Activated CD8-positive, alpha-beta memory T cell treated with anti-CD3 and anti-CD28 coated beads for 1 hour (primary cell): ENCODE measurements at places on chromosomes 2 and 18.

- DNase-seq: no peak
Measured at GRCh38 chr2:161237392-161238264, 70.6 kb upstream of the PSMD14 start.

DNA sequence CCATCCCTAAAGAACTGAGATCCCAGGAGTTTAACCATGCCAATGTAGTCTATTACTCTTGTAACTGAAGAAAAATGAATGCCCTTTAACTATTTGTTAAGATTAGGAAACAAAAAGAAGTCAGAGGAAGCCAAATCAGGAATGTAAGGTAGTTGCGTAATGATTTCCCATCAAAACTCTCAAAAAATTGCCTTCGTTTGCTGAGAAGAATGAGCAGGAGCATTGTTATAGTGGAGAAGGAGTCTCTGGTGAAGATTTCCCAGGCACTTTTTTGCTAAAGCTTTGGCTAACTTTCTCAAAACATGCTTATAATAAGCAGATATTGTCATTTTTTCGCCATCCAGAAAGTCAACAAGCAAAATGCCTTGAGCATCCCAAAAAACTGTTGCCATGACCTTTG, 224.0 kb upstream of the SIX2 start:
- DNase-seq: no peak

- no peak for DNase-seq
Measured at GRCh38 chr18:35732636-35733035, 151.1 kb downstream of the GALNT1 start.

- no peak for DNase-seq
Measured at GRCh38 chr2:72893594-72894319, 6.5 kb downstream of the SPR start.

GRCh38 chr2:172311921-172312345, 115.5 kb upstream of the ITGA6 start:
- DNase-seq: no peak

- DNase-seq: no peak
Measured at GRCh38 chr2:172113617-172114016, 10.9 kb upstream of the DLX2 start.

DNA sequence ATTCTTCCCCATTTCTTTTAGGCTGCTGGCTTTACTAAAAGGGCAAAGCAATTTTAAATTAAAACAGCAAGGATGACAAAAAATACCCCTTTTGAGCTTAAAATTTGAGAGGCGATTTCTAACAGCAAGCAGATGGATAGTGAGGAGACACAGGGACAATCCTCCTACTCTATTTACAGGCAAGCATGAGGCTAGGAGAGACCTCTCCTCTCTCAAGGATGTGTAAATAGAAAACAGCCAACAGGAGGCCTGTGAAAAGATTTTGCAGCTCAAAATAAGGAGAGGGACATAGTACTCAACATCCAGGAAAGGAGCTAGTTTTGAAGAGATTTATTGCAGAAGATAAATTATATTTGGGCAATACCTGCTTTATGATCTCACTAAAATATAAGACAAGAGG, 53.8 kb downstream of the LINC00305 start:
- no peak for DNase-seq

DNA sequence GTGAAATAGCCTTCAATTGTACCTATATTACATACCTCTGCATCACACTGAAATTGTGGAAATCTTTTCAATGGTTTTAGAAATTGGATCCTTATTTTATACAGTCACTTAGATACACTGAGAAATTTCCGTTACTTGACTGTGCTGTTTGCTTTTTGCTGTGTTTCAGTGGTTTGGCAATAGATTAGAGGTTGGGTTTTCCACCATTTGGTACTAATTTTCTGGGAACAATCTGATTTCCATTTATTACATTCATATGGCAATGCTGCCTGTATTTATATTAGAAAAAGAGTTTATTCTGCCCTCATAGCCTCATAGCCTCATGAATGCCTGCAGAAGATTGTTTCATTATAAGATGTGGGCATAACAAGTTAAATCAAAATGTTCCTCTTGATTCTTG, 285.0 kb downstream of the GULP1 start:
- DNase-seq: no peak

GRCh38 chr18:54228364-54228763, 3.9 kb upstream of the MBD2 start:
- DNase-seq: no peak

DNA sequence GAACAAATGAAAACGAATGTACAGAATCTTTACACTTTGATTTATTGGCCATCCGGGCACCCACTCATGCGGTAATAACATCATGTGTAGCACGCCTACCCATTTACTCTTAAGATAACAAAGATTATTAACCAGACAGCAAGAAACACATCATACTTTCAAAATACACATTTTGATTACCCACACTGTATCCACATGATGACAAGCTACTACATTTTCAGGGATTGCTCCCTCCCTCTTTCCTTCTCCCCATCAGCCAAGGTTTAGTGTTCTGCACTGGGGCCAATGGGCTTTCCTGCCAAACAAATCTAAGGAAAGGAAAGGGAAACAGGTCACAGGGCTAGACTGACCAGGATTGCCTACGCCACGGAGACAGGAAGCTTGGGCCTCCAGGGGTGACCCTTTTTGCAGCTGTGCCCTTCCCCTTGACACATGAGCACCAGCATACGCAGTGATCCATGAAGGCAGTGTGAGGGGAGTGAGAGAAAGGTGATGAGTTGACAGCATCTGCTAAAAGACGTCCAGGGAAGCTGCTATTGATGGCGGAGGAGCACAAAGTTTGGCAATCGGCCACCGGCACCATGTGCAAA, 76.5 kb downstream of the ZNF521 start:
- no peak for DNase-seq

DNA sequence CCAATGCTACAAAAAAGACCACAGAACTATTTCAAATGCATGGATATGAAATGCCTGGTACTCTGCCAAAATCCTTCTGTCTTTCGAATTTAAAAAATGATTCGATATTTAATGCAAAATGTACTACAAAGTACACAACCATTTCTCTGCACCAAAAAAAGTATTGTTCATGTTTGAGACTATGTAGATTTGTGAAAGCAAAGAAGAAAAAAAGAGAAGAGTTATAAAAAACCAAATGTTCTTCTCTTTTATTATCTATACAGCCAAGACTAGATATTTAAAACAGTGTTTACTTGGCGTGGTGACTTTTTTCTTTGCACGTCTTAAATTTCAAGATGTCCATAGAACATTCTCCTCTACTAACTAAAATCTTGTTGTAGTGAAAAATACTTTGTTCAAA, 89.2 kb downstream of the DTNA start:
- DNase-seq: no peak

DNA sequence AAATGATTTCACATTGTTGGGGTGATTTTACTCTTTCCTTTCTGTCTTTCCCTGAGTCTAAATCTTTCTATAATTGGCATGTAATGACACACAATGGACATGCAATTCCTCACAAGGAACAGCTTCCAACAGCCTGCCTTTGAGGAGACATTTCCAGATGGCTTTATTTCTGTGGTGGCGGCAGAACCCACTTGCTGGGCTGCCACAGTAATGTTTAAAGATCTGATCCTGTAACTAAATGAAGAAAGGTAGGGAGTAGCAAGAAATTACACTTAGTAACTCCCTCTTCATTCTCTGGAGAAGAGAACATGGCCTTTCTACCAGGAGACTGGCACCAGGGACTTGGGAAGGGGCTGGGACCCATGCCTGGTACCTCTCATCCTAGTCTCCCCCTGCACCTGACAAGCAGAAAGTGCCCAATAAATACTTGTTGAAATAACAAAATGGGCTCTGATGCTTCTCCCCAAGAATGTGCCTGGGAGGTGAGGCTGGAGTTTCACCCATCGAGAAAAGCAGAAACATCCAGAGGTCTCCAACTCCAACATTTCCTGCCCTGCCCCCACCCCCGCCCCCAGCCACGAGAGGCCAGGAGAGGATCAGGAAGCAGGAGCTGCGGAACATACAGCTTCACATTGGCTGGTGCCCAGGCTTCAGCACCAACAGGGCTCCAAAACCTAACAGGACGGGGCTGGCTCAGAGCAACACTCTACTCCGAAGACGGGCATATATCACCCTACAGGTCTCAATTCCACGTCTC, 92.1 kb downstream of the PXDN start:
- no peak for DNase-seq

DNA sequence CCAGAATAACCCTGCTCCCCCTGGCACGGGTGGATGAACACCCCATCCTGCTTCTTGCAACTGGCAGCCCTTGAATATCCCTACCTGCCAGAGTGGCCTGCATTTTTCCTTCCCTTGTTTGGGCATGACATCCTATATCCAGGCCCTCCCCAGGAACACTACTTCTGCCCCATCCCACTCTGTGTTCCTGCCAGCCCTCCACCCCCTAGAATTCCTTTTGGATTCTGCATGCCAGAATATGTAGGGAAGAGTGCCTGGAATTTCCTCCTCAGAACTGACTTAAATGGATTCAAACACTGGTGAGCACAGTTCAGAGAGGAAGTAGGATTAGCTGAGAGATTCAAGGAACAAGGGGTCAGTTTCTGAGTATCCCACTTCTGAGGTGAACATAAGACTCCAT, 123.5 kb upstream of the PELI1 start:
- no peak for DNase-seq

DNA sequence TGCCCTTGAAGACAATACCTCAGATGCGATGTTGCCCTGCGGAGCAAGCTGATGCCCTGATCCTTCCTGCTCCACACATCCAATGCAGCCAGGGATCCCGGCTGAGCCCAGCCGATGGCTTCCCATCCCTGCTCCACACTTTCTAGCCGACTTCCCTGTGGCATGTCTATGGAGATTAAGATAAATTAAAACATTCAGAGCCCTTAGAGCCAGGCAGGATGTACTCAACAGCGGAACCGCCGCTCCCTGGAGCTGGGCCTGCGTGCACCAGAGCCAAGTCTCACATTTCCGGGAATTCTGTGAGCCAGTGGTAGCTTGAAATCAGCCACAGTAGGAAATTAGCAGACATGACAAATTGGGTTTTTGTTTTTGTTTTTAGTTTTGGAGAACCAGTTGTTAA, 620.6 kb downstream of the GALR1 start:
- no peak for DNase-seq

DNA sequence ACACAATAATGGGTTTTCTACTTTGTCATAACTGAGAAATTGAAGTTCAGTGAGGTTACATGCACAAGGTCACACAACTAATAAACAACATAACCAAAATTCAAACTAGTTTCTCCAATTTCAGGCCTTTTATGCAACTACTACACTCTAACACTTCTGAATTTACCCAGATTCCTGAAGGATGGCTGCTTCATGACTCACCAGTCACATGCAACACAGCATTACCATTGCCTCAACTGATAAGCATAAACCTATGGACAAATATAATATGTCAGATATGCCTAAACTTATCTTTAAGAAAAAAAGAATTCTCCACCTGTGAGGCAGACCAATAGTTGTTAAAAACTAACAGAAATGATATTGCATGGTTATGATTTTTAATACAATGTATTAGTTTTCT, 586.5 kb upstream of the SLC8A1 start:
- DNase-seq: no peak

GRCh38 chr2:24877067-24877466, 43.0 kb downstream of the ADCY3 start:
- DNase-seq: no peak

DNA sequence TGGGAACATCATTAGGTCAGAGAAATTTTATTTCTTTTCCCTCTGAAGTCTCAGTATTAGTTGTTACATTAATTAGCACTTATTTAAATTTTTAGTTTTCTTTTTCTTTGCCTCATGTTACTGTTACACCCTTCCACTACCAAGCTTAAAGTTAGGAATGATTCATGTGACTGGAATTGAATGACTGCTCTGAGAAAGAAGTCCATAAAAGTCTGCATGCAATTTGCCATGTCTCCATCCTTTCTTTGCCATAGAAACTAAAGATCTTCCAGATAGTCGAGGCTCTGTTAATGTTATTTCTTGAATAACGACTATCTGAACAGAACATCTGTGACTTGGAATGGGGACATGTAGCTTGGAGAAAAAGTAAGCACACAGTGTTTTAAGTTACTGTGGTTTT, 1269.8 kb upstream of the PIK3C3 start:
- no peak for DNase-seq

DNA sequence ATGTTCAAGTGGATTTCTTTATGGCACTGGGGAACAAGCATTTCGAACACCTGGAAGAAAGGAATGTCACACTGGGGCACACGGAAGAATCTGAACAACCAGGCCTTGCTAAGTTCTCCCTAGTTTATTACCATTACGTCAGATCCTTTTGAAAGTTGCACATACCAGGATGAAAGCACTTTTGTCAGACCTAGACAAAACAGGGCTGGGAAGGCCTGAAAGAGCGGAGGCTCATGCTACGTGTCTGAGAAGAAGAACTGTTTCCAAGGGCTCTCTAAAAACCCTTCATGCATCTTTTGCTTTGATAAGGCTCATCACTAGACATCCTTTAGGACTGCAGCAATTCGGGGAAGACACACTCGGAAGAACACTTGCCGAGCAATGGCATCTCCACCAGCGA, 15.4 kb upstream of the SLC25A52 start:
- DNase-seq: no peak

GRCh38 chr2:219183151-219183772, 5.2 kb downstream of the RETREG2 start:
- no peak for DNase-seq

DNA sequence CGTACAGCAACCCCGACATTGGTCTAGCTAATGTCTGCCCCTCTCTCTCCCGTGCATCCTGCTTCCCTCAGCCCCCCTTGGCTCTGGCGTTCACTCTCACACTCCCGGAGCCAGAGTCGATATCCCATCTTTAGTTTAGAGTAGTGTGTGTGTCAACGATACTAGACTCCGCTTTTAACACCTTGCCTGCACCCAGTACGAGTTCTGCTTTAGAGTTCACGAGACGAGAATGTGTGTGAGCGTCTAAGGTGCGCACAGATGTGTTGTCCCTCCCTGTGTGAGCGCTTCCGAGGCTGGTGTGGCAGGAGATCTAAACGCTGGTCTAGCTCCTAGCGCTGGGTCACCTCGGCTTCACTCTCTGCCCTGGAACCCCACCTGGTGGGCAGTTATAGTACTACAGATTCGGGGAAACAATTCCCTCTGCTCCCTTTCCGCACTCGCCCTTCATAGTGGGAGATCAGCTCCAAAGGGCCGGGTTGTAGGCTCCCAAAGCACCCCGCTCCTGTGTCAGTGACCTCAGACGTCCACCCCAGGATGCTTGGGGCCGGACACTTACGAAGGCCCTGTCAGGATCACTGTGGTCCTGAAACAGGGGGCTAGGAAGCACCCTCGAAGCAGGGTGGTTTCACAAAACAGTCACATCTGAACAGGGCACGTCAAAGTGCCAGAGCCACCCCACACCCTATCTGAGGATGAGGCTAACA, 2.6 kb upstream of the CYP26B1 start:
- no peak for DNase-seq

- no peak for DNase-seq
Measured at GRCh38 chr18:49273241-49273880, 187.1 kb downstream of the DYM start.

DNA sequence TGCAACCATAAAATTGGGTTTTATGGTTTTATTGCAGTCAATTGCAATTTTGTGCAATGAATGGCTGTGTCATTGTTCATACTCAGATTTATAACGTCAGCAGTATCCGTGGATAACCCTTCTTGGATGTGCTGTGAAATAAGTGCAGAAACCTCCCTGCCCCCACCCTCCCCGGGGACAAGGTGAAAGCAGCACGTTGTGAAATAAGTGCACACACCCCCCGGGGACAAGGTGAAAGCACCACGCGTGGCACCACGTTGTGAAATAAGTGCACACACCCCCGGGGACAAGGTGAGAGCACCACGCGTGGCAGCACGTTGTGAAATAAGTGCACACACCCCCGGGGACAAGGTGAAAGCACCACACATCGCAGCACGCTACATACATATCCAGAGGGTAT, 93.6 kb upstream of the NFATC1 start:
- no peak for DNase-seq
